ENCODE measurements at places on chromosomes 12 and 14.

DNA sequence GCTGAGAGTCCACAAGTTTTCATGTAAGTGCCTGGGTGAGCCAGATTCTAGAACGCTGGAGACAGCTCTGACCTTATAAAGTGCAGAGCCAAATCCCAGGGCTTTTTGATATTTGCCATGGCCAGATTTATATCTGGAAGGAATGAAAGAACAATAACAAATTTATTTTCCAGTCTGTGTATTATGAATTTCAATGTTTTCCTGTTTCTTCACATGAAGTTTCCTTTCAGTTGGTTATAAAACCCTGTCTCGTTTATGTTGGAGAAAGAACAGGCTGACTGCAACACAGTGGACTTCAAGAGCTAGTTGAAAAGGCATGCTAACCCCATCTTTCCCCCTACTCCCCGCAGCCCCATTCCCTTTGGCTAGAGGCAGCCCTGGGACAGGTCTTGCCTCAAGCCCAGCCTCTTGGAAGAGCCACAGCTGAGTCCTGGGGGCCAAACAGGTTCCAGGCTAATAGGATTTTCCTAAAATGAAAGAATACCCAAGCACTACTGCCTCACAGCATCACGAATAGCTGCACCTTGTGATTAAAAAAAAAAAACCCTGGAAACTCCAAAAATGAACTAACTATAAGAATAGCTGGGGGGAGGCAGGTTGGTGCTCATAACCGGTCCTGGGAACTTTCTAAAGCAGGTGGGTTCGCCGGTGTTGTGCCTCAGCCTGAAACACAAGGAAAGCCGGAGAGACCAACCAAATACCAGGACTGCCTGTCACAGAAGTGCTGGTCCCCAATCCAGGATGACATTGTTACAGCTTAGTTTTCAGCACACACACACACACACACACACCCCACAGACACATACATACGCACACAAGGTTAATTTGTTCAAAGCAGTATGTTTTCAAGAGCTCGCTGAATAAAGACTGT, 1.5 kb downstream of the FBLN5 start:
- no peak for ATAC-seq

- ATAC-seq, result no peak
Measured at GRCh38 chr14:56198438-56198837, 80.2 kb downstream of the PELI2 start.

GRCh38 chr12:67433385-67434175, 164.4 kb downstream of the CAND1 start:
- peak; percentile 27 for ATAC-seq

DNA sequence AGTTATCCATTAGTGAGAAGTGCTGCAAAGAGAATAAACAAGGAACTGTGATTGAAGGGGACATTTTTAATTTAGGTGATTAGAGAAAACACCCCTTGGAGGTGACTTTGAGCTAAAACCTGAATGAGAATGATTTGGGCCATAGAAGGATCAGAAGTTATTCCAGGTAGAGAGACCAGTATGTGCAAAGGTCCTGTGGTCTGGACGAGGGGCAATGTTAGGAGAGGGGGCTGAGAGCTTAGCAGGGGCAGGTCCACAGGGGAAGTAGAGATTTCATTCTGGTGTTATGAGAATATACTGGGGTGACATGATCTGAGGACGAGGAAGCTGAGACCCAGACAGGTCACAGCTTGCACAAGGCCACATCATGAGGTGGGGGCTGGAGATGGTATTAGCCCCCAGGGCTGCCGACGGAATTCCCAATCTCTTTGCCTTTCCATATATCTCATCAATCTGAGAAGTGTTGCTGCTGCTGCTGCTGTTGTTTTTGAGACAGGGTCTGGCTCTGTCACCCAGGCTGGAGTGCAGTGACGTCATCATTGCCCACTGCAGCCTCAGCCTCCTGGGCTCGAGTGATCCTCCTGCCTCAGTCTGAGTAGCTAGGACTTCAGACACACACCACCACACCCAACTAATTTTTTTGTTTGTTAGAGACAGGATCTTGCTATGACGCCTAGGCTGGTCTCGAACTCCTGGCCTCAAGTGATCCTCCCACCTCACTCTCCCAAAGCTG, 55.6 kb downstream of the KCTD10 start:
- ATAC-seq, result no peak

DNA sequence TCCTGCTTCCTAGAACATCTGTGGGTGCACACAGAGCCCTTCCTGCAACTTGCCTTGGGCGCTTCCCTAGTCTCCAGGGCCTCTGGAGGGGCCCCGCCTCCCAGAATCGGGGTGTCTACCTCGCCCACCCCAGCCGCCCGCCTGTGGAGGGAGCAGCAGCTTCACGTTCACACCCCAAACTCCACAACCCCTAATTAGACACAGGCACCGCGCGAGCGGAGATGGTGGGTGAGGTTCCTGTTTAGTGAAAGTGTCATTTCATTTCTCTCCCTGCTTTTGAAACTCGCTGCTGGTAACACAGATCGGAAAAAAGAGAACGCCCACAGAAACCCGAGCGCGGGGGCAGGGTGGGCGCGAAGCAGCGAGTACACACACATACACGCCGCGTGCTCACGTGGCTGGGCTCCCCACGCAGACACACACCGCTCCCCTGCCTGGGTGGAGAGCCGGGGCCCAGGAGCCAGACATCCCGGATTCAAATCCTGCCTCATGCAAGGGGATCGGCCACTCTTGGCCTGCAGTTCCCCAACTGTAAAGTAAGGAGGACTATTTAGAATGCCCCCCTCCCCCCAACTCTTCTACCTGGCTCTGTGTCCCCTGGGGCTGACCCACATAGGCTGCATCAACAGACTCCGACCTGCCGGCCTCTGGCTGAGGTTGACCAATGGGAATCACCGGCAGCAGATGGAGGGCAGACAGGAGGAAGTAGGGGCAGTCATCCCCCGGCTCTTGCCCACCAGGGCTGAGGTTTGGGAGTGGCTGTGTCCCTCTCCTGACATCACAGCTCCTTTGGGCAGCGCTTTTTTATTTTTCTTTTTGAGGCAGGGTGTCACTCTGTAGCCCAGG, 79.2 kb upstream of the NCOR2 start:
- no peak for ATAC-seq

Data from motor neuron (in vitro differentiated cells).